ENCODE measurements at places on chromosomes 2 and 18.

DNA sequence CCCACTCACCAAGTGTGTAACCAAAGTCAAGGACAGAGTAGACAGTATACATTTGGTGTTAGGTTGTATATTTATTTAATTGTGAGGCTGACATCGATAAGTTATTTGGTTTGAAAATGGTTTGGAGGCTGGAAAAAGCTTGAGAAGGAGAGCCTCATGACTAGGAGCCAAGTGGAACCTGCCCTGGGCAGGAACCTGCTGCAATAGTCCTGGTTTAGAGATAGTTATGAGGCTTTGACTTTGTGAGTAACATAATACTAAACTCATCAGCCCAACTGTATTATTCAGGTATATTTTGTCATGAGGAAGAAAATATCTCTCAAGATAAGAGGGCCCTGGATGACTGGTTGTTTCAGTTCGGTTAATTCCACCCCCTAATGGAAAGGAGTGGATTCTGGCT lies 234.3 kb upstream of the CYRIA start:
- DNase-seq = no peak

GRCh38 chr18:75029481-75029880 lies 179.5 kb downstream of the PTGR3 start:
- DNase-seq = no peak

- no peak for DNase-seq
Measured at GRCh38 chr2:133838642-133839365, 270.5 kb upstream of the NCKAP5 start.

GRCh38 chr18:8386669-8387380 lies 222.4 kb upstream of the RAB12 start:
- DNase-seq = no peak

DNA sequence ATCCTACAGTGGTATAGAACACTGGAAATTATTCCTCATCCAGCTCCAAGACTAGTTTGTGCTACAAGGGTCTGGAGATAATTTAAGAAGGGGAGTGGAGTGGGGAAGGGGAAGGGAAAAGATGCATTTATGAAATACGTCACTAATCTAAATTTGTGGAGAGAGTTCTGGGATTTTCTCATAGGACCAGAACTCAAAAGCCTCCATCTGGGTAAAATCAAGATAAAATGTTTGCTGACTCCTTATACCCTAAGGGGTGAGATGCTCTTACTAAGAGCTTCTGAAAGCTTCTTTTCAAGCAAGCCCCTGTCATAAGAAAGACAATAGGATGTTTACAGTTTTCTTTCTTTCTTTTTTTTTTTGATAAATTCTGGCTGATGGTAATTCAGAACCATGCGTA lies 88.5 kb upstream of the RBMS1 start:
- DNase-seq = no peak

DNA sequence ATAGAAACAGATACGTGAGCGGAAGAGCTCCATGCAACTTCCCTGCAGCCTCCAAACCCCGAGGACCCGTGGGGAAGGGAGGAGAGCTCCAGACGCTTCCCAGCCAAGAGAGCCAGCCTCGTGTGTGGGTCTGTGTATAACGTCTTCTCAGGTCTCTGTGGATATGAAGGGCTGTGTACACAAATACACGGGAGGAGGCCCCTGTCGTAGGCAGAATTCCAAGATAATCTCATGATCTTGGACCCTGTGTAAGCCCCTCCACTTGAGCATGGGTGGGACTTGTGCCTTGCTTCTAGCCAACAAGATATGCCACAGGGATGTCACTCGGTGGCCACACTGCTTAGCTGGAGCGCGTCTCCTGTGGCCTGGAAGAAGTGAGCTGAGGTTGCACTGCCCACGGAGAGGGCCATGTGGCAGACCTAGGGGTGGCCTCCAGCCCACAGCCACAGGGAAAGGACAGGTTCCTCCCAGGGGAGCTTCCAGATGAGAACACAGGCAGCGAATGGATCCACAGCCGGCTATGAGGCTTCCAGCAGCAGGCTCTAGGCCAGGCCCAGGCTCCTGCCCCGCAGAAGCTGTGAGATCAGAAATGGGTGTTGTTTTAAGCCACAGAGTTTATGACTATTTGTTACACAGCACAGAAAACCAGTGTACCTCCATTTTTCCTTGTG lies 15.6 kb upstream of the KLF11 start:
- DNase-seq = no peak

GRCh38 chr2:18750672-18751554 lies 161.5 kb upstream of the NT5C1B start:
- DNase-seq = no peak

DNA sequence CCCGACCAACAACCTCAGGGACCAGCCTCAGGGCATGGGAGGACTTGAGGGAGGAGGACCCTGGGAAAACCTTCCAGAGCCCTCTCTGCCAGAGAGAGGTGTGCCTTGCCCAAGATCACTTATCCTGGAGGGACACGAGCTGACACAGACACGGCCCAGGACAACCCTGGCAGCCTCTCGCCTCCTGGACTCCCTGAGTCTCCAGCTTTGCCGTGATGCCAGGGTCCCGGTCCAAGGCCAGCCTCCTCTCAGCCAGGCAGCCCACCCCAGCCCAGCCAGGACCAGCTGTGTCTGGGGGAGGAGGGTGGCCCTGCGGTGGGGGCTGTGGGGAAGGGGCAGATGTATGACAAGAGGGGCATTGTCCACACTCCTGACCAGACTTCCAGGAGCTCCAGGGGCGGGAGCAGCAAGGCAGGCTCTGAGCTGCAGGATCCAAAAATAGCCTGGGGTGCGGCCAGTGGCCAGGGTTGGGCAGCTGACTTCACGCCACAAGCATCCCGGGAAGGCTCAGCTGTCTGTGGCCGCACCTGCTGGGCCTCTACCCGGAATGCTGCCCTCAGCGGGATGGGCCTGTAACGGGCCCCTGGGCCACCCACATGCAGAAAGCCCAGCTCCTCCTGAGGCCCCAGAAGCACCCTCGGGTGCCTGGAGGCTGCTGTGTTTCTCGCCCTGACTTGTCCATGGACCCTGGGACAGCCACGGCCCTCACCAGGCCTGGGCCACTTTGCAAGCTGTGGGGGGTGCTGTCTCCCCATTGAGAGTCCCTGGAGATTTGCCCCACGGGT lies 65.5 kb upstream of the GPC1 start:
- DNase-seq = no peak

- peak; percentile 68 for DNase-seq
Measured at GRCh38 chr18:79405781-79406575, 10.2 kb downstream of the NFATC1 start.

- DNase-seq = no peak
Measured at GRCh38 chr2:163662141-163662780, 73.5 kb downstream of the FIGN start.

- no peak for DNase-seq
Measured at GRCh38 chr18:31973929-31974546, 31.1 kb upstream of the TRAPPC8 start.

DNA sequence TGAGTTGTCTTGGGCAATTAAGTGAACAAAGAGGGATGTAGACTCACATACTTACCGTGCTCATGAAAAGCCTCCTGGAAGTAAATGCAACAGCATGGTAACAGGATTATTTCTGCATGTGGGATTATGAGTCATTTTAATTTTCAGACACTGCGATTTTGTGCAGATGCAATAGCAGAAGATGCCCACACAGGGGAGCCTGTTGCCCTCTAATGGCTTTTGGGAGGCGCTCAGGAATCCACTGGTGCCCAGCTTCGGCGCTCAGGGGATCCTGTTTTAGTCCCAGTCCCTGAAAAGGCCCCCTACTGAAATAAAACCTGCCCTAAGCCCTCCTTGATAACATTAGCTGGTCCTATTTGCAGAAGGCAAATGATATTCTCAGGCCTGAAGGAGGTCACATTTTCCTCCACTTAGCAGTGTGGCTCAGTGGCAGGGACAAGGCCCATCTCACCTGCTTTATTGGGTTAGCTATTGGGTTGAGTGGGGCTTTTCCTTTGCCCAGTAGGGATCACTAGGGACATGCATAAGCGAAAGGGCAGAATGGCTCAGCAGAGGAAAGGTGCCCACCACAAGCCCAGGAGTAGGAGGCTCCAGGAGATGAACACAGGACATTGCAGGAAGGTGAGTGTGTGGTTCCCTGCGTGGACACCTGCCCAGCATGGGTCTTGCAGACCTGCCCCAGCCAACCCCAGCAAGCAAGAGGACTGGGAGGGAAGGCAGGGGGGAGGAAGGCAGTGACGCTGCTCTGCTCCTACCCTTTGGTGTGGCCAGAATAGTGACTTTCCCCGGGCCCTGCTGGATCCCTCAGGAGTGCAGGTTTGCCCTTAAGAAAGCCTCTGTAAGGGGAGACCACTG lies 26.5 kb upstream of the KCNS3 start:
- no peak for DNase-seq

GRCh38 chr2:241009601-241010530 lies 11.4 kb downstream of the SNED1 start:
- no peak for DNase-seq

DNA sequence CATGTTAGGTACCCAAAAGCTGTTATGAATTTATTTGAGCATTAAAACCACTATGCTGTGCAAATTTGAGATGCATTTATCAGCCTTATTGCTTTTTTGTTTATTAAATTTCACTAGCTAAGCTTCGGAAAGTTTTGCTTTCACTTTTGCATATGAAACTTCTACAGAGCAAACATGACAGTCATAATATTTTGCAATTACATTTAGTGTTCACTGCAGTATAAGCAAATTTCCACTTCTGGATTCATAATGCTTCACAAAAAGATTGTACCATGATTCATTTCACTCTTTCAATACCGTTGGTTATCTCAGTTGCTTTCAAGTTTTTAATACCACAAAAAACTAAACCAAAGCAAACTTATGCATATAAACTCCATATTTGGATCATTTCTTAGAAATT lies 228.7 kb upstream of the SLC8A1 start:
- no peak for DNase-seq

DNA sequence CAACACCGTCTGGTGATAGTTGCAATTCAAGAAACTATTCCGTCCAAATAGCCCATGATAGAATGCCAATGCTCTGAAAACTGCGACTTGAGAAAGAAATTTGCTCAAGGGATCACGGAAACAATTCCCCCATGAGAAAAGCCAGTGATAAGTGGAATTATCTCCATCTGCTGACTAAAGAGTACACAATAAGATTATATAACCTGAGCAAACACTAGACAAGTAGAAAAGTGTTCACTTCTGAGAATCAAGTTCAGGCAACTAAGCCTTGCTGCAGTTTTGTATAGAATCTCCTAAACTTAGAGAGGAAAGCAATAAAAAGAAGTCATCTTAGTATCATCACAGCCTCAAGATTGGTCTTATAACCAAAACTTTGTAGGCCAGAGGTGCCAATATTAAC lies 336.3 kb upstream of the NRXN1 start:
- no peak for DNase-seq

DNA sequence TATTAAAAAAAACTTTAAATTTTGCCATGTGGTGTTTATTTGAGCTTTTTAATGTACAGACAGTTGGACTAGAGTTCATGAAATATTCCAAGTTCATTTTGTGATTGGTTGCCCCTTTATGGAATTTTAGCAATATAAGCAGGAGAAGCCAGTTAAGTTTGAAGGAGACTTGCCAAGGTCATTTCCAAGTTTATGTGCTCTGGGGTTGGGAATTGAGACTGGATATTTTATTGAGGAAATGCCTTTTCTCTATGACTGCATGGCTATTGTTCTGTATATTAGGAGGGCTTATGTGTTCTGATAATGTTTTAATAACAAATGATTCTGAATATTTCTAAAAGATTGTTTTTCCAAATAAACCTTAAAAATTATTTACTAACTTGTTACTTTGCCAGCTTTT lies 67.0 kb upstream of the TCF4 start:
- DNase-seq = no peak

GRCh38 chr2:212136216-212136795 lies 402.3 kb downstream of the ERBB4 start:
- no peak for DNase-seq

DNA sequence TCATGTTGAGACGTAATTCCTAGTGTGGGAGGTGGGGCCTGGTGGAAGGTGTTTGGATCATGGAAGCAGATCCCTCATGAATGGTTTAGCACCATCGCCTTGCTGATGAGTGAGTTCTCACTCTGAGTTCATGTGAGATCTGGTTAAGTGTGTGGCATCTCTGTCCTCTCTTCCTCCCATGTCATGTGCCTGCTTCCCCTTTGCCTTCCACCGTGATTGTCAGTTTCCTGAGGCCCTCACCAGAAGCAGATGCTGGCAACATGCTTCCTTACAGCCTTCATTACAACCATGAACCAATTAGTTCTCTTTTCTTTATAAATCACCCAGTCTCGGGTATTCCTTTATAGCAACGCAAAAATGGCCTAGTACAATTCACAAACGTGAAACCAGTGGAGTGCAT lies 14.6 kb upstream of the MCM6 start:
- DNase-seq = no peak

DNA sequence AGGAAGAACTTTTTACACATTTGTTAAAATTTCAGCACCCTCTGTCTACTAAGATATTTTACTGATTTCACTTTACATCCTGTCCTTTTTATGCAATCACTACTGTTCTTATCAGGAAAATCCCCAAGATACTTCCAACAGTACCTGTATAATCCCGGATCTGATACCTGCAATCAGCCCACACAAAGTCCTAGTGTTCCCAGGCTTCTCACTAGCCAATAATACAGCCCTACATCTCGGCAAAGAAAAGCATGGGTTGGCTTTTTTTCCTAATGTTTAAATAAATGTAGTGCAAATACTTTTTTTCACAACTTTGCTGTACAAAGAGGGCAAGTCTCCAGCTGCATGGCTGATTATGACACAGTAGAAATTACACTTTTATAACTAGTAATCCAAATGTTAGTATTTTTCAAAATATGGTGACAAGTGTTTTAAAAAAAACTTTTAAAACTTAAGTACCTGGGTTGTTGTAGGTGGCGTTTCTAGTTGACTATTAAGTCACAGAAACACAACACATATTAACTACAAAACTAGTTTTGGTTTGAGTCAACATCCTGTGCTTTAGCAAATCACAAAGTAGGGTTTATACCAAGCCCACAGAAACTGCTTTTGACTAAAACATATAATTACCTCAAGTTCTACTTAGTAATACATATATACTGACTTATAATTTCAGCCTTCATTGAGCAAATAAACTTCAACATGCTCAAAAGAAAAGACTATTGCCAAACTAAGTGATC lies 19.5 kb downstream of the CNOT11 start:
- no peak for DNase-seq

GRCh38 chr18:11268741-11269233 lies 119.4 kb upstream of the PIEZO2 start:
- DNase-seq = no peak

DNA sequence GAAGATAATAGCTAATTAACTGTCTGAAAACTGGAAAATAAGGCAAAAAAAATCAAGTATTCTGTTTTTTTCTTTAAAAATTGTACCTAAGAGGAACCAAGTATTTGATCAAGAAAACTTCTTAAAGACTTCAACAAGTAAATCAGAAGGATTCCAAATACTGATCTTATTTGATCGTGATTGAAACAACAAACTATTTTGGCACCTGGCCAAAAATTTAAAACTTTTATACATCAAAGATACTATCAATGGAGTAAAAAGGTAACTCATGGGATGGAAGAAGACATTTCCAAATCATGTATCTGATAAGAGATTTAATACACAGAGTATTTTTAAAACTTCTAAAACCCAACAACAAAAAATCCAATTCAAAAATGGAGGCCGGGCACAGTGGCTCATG lies 46.7 kb downstream of the CFAP210 start:
- no peak for DNase-seq

GRCh38 chr18:407626-408224 lies 92.8 kb downstream of the COLEC12 start:
- DNase-seq = no peak

- no peak for DNase-seq
Measured at GRCh38 chr2:178256382-178257042, 62.2 kb downstream of the OSBPL6 start.

GRCh38 chr2:240963065-240963867 lies 35.2 kb upstream of the SNED1 start:
- DNase-seq = no peak
